ENCODE measurements at places on chromosomes 1 and 21.

GRCh38 chr1:245008761-245009160, 144.4 kb upstream of the HNRNPU start:
- no peak for DNase-seq

- DNase-seq: no peak
Measured at GRCh38 chr1:6392809-6393399, 663 bp downstream of the ACOT7 start.

- peak; percentile 27 for DNase-seq
Measured at GRCh38 chr1:10232163-10232562, 21.8 kb downstream of the KIF1B start.

- DNase-seq: no peak
Measured at GRCh38 chr1:5161372-5161771, 507.0 kb downstream of the AJAP1 start.

GRCh38 chr1:85580872-85581801, 576 bp downstream of the CCN1 start:
- peak; percentile 69 for DNase-seq

All from fibroblast of skin of scalp (primary cell).